Astrocyte of the spinal cord (primary cell): ENCODE measurements at places on chromosomes 2 and 18.
A peak's percentile ranks its signal among the peaks of the same experiment; 100 is the strongest.

DNA sequence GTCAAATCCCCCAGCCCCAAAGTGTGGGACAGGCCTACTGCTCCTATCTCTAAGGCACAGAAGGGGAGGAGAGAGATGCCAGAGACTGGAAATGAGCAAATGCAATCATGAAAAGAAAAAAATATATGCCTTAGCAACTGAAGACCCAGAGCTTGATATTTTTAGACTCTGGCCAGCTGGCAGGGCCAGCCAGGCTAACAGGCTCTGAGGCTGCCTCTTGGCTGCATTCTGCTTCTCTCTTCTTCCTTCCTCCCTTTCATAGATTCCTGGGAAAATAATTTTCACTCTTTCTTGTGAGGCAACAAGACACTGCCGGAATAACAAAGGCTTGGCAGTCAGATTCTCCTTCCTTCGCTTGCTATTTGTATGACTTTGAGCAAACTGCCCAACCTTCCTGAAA is 209.1 kb downstream of the RAD51AP2 start:
- no peak for DNase-seq

- DNase-seq, result peak; percentile 84
Measured at GRCh38 chr18:12838178-12838634, 45.8 kb downstream of the PTPN2 start.

DNA sequence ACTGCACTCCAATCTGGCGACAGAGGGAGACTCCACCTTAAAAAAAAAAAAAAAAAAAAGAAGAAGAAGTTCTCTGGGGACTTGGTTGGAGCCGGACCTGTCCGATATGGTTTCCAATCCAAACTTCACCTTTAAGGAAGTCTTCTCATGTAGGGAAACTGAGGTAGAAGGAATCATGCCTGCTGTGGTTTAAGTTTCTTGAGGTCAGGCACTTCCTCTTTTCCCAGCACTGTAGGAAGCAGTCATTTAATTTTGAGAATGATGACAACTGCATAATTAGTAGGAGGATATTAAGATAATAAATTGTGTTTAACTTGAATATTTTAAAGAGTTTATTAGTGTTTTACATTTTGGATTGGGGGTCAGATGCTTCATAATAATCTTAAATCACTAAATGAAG is 62.9 kb downstream of the KCNE4 start:
- DNase-seq, result no peak

- DNase-seq, result no peak
Measured at GRCh38 chr18:67001052-67001451, 397.2 kb upstream of the CDH19 start.

GRCh38 chr2:237833546-237833945 is 25.9 kb upstream of the RAMP1 start:
- no peak for DNase-seq

- no peak for DNase-seq
Measured at GRCh38 chr2:235091421-235091820, 139.6 kb downstream of the SH3BP4 start.

GRCh38 chr2:26561918-26562810 is 79.0 kb downstream of the CIB4 start:
- no peak for DNase-seq

DNA sequence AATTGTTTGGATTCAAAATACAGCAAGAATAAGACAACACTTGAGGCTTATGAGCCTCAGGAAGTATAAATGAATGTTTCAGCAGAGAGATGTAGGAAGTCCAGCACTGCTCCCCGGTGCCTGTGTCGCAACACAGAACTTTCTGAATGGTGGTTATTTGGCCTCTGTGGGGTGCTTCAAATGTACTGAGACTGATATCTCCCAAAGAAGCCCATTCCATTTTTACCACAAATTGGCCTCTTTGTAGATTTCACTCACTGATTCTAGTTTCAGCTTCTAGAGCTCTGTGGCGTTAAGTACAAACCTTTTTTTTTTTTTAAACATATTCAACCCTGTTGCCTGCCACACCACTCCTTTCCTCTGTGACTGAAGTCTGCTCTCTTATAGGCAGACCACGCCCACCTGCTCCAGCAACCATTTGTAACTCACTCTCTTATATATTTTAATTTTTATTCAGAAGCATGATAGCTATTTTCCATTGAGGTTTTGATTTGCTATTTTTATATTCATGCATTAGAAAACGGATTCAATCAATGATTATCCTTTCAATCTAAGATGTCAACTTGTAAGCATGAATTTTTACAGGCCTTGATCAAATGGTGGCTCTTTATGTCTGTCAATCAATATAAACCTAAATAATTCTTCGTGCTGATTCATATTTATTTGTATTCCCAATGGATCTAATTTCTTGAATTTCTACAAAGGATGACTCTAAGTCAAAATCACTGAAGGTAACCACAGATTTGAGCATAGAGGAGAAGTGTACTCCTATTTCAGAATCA is 277.1 kb upstream of the CCDC68 start:
- DNase-seq, result peak; percentile 72

DNA sequence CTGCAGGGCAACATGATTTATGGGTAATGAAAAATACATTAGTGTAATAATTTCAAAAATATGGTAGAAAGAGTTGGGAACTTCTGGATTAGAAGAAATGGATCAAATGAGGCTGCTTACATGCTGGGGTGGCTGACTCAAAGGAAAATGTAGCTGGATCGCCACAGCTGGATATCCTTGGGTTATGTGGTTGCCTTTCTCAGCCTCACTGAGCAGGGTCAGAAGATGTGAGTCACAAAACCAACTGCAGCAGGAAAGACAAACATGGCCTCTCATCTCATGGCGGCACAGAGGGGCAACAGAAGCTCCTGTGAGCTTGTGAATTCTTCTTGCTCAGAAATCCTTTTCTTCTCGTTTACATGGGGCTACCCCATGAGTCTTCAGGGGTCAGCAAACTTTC is 317.1 kb upstream of the SPRED2 start:
- DNase-seq, result peak; percentile 94

DNA sequence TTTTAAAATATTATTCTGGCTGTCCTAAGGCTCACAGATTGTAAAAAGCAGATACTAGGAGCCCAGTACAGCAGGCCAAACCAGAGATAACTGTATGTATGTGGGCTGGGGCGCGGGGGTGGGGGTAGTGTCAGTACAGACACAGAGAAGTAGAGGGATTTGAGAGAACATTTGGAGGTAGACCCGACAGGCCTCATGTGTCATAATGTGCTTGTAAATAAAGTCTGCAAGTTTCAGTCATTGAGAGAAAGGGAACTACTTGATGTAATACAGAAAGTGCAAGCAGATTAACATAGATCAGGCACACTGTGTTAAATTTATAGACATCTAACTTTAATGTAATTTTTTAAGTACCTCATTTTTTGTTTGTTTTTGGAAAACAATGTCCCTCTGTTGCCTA is 7.4 kb upstream of the POLI start:
- no peak for DNase-seq

- no peak for DNase-seq
Measured at GRCh38 chr2:30677861-30678385, 129.3 kb downstream of the CAPN13 start.

DNA sequence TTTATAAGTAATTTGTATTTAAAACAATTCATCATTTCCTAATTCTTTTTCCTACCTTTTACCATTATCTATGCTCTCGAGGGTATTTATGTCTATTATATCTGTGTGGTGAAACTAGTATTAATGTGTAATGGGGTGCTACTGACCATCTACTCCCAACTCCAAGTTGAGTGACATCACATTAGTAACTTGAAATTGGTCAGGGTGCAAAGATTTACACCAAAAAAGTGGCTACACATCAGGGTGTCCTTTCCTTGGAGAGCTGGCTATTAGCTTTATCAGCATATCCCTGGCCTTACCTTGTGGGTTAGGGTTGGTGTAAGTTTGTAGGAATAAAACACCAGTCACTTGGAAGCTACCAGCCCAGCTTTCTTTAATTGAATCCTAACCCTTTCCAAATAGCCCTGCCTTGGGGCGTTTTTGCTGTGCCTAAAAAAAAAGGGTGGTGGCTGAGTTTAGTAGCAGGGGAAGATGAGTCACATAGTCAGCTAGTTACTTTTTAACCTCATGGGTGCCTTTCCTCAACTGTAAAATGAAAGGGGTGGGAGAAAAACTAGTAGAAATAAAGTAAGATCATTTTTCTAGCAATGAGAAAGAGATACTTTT is 14.0 kb downstream of the ANXA4 start:
- peak; percentile 55 for DNase-seq

DNA sequence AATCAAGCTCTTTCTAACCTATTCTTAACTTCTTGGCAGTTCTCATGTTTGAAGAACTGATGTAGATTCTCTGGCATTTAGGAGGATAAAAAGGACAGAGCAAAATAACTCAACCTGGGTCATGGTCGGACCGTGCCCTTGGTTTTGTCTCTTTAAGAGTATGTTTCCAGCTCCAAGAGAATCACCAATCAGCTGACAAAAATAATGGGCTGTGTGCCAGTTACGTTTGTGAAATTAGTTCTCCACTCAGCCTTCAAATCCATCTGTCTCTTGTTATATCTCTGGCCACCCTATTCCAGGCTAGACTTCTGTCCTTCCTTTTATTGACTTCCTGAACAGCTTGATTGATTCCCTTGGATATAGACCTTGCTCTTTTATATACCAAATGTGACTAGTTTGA is 225.7 kb downstream of the EPHA4 start:
- no peak for DNase-seq
